ENCODE measurements at places on chromosomes 1 and 21. TPM values are rescaled to one million over a fixed set of nuclear protein-coding genes. Genes with fewer than 3 reads are reported as not detected.

The ESRRG gene
- not detected for total RNA-seq

The S100A2 gene
- total RNA-seq, result 0.76 TPM

The AUNIP gene
- total RNA-seq, result 3.2 TPM

The VCAM1 gene
- 2.9 TPM for total RNA-seq

The RNU1-3 gene
- total RNA-seq, result under 0.01 TPM

Data from dermis microvascular lymphatic vessel endothelial cell (primary cell).